ENCODE measurements at places on chromosomes 11 and 22. TPM values are rescaled to one million over a fixed set of nuclear protein-coding genes. Genes with fewer than 3 reads are reported as not detected.

The SCN3B gene
- total RNA-seq: 54.4 TPM

The DKK3 gene
- 185 TPM for total RNA-seq

- no peak for DNase-seq
These were observed 109.4 kb downstream of the MICAL2 start for GRCh38 chr11:12219757-12220156.

The CCDC73 gene
- total RNA-seq: not detected

DNA sequence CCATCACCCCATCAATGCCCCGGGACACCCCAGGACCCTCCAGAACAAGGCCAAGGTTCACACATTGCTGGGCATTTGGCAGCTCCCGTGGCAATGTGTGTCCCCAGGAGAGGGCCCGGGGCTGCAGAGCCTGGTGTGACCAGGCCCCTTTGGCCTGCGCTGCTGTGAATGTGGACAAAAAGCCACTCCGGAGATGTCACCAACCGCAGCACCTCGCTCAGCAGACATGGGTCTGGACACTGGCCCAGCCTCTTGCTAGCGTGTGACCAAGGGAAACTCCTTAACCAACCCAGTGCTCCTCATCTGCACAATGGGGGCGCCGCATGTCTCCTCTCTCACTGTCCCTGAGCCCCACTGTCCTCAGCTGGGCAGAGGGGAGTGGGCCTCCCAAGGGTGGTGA, 8.0 kb upstream of the CHADL start:
- DNase-seq: no peak

- no peak for DNase-seq
These were observed 3.4 kb upstream of the FGF19 start for GRCh38 chr11:69707176-69707575.

DNA sequence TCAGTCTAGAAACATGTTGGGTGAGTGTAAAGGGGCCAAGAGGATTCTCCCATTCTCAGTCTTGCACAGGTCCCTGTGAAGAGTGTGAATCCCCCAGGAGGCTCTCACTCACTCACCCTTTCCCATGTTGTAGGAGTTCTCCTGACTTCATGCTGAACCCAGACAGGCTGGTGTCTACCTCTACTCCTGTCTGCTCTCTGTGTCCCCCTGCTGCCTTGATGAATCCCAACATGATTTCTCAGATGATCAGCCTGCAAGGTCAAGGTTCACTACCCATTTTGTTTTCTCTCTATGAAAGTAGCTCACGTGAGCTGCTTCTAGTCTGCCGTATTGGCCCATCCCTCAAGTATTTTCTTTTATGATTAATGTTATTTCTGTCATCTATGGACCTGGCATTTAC, 500.6 kb downstream of the ETS1 start:
- no peak for DNase-seq

All from occipital lobe (tissue), 3 donors.